Stimulated activated CD8-positive, alpha-beta memory T cell treated with anti-CD3 and anti-CD28 coated beads, Interleukin-15, amount 100 ng/mL, for 24 hours (primary cell): ENCODE measurements at places on chromosomes 7 and 10.

GRCh38 chr7:99618726-99619125 lies 2.0 kb downstream of the ZSCAN25 start:
- DNase-seq = no peak

- DNase-seq = no peak
These were observed 7.1 kb downstream of the HEPACAM2 start for GRCh38 chr7:93218997-93219827.

DNA sequence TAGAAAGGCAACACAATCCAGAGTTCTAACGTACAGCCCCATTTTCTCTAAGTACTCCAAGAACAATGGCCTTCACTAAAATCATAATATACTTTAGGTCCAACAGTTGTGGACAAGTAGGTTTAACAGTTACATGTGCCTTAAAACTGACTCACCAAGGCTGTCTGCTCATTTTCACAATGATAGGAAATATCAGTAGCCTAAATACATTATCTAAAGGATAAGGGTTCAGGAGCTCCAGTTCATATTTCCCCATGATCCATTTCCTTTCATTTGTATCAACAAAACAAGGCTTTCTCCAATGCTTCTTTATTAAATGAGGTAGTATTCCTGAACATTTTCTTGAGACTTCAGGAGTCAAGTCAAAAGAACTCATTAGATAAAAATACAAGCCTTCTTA lies 164.0 kb downstream of the SLC25A13 start:
- no peak for DNase-seq

- DNase-seq = no peak
These were observed 159.8 kb downstream of the AOAH start for GRCh38 chr7:36564489-36564888.

GRCh38 chr7:129865093-129865924 lies 87.5 kb downstream of the UBE2H start:
- DNase-seq = no peak

GRCh38 chr10:29689001-29689400 lies 54.2 kb upstream of the SVIL start:
- no peak for DNase-seq

DNA sequence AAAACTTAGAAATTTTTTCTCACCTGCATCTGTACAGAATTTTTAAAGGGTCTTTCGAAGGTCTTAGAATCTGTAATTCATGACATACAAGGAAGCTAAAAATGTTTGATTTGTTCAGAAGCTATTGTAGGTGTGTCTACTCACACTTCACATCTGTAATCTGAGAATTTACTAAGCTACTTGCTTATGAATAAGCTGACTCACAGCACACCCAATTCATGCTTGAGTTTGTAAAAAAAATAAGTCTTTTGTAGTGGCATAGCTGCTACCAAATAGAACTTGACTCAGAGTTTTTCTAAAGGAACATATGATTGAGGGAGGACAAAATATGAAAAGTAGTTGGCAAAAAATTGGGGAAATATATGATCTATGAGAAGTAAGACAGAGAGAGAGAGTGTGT lies 12.7 kb upstream of the AGR2 start:
- no peak for DNase-seq

GRCh38 chr7:128725531-128725930 lies 13.6 kb upstream of the CALU start:
- DNase-seq = no peak

GRCh38 chr10:95425592-95426465 lies 135.0 kb upstream of the PDLIM1 start:
- no peak for DNase-seq

DNA sequence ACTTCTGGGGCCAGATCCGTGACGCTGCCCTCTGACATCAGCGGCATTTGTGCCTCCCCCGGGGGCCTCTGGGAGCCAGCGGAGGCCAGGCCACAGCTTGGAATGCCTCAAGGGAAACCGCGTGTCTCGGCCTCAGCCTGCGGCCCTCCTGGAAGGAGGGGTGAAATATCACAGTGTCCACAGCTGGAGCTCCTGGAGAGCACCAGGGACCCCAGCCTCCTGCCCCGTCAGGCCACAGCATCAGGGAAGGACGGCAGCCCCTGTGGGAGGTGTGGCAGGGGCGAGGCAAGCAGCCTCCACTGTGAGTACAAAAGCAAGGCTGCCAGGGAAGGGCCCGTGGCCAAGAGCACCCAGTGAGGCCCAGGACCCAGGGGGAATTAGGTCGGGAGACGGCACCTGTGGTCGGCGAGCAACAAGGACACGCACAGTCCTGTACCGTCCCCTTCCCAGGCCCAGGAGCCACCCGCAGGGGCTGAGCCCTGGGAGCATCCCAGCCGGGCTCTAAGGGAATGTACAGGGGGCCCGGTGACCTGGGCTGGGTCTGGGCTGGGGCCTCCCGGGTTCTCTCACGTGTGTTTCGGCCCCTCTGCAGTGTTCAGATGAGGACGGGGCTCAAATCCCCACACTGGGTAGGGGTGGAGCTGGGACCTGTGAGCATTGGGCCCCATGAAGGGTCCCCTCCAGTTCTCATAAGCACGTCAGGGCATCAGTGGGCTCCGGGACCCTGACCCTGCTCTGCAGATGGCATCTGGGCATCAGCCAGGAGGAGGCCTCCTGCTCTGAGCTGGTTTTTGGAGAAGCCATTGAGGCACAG lies 18.7 kb upstream of the KNDC1 start:
- DNase-seq = no peak

DNA sequence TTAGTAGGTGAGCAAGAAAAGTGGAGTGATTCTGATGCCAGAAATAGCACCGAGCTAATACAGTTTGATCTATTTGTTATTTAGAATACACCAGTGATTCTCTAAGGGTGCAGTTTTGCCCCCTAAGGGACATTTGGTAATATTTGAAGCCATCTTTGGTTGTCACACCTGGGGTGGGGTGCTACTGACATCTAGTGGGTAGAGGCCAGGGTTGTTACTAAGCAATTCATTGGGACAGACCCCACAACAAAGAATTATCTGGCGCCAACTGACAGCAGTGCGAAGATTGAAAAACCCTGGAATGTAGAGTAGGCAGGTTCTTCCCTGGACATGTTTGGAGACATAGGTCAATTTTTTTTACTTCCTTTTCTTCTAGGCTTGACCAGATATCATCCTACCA lies 14.6 kb downstream of the PALS2 start:
- no peak for DNase-seq

DNA sequence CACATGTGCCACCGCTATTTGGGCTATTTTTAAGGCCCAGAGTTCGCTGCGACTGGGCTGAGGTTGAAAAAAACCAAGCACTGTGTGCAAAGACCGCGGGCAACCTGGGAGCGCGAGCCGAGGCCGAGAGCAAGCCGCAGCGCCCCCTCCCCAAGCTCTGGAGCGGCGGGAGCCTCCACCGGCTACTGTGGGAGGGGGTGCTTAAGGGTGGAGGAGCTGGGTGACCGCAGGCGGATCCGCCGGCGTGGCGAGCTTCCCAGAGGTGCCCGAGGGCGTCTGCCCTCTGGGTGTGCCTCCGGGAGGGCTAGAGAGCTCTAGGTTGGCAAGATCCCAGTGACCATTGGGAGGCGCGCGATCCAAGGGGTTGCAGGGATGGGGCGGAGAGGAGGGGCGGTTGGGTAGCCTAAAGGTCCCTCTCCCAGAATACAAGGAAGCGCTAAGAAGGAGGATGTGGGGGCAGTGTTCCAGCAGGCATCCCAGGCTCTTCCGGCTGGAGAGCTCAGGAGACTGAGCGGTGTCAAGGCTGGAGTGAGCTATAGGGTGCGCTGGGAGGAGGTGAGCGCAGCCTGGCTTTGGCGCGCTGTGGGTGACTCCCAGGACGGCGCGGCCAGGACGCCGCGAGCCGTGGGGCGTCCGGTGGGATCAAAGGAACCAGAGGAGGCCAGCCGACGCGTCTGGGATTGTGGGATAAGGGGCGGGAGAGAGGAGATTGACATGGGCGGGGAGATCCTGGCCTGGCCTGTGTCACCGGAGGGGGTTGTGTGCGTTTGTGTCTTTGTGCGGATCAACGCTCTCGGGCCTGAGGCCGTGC lies 8.0 kb downstream of the DLX5 start:
- DNase-seq = no peak

- no peak for DNase-seq
These were observed 104.0 kb downstream of the ZNF22 start for GRCh38 chr10:45104674-45105073.

DNA sequence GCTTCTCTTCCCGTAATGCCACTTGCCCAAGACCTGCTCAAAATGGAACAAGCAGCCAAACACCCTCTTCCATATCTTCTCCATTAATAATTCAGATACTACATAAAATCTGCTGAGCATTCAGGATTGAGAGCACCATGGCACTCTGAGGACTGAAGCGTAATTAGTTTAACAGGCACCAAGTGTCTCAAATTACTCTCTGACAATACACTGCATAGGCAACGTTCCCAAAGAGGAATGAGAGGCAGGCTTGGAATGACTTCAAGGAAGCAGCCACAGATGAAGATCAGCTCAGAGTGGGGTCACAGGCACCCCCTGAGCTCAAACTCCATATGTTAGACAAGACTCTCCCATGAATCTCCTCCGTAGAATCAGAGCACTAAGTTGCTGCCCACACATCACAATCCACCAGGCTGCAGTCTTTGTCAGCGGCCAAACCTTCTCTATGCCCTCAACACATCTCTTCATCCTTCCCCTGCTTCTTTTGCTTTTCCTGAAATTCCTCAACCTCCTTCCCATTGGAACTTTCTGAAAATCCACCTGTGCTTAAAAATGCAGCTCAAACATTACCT lies 4.7 kb upstream of the ABLIM1 start:
- no peak for DNase-seq

GRCh38 chr10:22476601-22477321 lies 131.5 kb downstream of the SPAG6 start:
- no peak for DNase-seq

- no peak for DNase-seq
These were observed 82.7 kb downstream of the CPXM2 start for GRCh38 chr10:123808906-123809305.

GRCh38 chr10:75904499-75905283 lies 473.3 kb downstream of the LRMDA start:
- no peak for DNase-seq

DNA sequence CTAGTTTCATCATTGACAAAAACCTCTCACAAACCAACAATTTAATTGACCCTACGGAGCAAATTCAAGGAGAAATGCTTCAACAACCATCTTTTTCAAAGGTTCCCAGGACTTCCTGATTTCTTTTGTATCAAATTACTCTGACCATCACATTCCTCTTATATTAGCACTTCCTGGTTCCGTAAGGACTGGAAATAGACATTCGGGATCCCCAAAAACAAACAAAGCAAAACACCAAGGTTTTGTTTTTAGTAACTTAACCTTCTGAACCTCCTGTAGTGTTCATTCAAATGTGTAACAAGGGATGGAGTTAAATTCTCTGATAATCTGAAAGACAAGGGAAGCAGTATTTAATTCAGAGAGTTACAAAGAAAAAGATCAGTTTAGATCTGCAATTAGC lies 387.6 kb upstream of the NRP1 start:
- no peak for DNase-seq

DNA sequence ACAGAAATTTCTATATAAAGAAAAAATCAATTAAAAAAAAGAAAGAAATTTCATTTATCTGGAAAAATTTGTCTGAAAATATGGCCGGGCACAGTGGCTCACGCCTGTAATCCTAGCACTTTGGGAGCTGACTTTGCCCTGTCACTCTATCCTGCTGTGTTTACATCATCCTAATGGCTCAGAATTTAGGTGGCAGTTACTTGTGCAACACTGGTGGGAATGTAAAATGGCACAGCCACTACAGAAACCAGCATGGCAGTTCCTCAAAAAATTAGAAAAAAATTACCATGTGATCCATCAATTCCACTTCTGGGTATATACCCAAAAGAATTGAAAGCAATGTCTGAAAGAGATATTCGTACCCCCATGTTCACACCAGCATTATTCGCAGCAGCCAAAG lies 405.2 kb upstream of the AUTS2 start:
- no peak for DNase-seq

- no peak for DNase-seq
These were observed 239.2 kb downstream of the CELF2 start for GRCh38 chr10:11256896-11257295.

- DNase-seq = no peak
These were observed 51.1 kb upstream of the KCNIP2 start for GRCh38 chr10:101894742-101895141.

- DNase-seq = no peak
These were observed 88.0 kb downstream of the SNX10 start for GRCh38 chr7:26379711-26380110.

DNA sequence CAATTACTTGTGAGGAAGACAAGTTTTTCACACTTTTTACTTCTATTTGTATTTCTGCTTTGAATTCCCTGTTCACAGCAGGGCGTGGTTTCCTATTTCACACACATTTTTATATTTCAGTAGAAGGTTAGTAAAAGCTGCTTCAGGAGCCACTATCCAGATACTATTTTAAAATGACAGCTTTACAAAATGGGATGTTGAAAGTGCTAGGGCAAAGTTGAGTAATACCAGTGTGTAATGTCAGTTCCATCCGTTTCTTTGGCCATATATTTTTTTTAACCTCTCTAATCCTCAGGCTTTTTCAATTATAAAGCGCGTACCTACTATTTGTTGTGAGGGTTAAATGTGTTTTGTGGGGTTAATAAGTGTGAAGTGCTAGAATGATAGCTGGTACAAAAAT lies 276.6 kb downstream of the GPR158 start:
- no peak for DNase-seq

DNA sequence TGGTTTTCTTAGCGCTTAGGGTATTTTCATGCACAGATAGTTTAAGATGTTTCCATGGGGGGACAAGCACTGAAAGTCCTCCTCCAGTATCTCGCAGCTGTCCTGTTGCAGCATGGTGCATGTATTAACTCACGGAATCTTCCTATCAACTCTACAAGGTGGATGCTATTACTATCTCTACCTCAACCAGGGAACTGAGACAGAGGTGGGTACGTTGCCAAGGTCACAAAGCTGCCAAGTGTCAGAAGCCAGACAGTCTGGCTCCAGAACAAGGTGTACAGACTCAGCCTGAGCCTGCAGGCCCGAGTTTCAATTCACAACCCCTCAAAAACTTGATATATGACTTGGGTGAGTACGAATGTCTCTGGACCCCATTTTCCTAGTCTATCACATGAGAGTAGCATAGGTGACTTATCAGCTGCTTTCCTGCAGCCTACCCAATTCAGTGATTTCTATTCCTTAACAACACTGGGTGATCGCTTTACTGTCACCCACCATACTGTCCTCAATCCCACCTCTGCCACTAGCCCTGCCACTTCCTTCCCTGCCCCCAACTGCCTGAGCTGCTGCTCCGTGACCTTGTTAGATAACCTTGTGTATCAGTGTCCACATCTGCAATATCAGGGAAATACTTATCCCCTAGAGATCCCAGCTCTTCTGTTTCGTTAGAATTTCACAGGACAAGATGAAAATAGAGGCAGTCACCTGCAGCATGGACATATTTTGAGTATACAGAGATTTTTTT lies 92.1 kb downstream of the ABCC2 start:
- DNase-seq = no peak

GRCh38 chr7:48108959-48109847 lies 20.1 kb downstream of the UPP1 start:
- no peak for DNase-seq

- no peak for DNase-seq
These were observed 43.1 kb downstream of the ARL4A start for GRCh38 chr7:12730523-12730922.

GRCh38 chr10:98469001-98469931 lies 22.5 kb upstream of the HPS1 start:
- DNase-seq = no peak

GRCh38 chr7:32515890-32516550 lies 20.7 kb downstream of the AVL9 start:
- no peak for DNase-seq
